ENCODE measurements at places on chromosomes 5 and 9.

DNA sequence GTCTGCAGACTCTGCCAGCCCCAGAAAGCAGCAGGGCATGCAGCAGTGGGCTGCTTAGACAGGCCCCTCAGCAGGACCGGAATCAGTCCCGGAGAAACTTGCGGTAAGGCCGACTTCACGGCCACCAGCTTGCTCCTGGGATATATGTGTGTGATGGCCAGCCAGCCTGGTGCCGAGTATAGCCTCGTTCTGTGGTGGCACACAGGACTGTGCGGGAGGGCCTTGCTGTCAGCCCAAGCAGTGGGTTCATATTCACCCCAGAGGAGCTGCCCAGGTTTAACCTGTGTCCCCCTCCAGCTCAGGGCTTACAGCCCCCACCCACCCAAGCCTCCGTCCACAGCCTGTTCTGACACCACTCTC, 112.9 kb downstream of the DAB2IP start:
- DNase-seq: no peak
- no peaks in the 10 kb centered on the region for H3K4me1 ChIP-seq
- H3K27ac ChIP-seq: no peak overlapping the region
- peaks cover 4% of the 10 kb centered on the region for H3K27me3 ChIP-seq
- H3K4me3 ChIP-seq: no peak overlapping the region

GRCh38 chr9:105413525-105413924, 34.3 kb upstream of the FSD1L start:
- H3K4me3 ChIP-seq: no peak overlapping the region
- peaks cover 15% of the 10 kb centered on the region for H3K4me1 ChIP-seq
- H3K36me3 ChIP-seq: no peaks in the 10 kb centered on the region
- H3K27ac ChIP-seq: no peak overlapping the region
- no peak for DNase-seq
- no peaks in the 10 kb centered on the region for H3K27me3 ChIP-seq

DNA sequence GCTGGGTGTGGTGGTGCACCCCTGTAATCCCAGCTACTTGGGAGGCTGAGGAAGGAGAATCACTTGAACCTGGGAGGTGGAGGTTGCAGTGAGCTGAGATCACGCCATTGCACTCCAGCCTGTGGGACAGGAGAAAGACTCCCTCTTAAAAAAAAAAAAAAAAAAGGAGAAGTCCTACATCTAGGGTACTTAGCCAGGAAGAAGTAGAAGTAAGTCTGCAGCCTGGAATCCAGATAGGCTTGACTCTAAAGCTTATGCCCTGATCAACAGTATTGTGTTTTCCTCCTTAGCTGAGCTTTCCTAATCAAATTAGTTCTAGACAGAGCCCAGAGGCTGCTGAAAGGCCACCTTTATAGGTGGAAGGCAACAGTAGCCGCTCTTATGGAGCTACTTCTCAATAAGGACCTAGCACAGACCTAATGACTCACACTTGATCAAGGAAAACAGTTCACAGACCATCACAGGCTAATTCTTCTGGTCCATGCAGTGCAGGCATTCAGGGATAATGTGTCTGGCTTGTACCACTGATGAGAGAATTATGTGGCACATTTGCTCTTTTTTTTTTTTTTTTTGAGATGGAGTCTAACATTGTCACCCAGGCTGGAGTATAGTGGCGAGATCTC, 105.5 kb upstream of the KLF4 start:
- no peak overlapping the region for H3K4me3 ChIP-seq
- no peaks in the 10 kb centered on the region for H3K36me3 ChIP-seq
- no peaks in the 10 kb centered on the region for H3K4me1 ChIP-seq
- H3K27me3 ChIP-seq: no peaks in the 10 kb centered on the region

DNA sequence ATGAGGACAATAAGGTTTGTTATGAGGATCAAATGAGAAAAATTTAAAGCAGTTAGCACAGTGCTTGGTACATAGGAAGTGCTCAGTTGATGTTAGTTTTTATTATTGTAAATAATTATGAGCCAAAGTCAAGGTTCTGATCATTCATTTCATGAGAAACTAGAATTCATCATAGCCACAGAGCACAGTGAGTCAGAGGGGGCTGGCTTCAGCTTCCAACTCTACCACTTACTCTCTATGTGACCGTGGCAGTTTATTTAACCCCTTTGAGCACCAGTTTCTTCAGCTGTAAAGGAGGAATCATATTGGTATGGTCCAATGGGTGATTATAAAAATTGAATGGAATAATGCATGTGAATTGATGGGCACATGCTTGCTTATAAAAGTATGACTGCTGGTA, 39.4 kb downstream of the KLHL3 start:
- H3K27ac ChIP-seq: no peak overlapping the region
- peaks cover 6% of the 10 kb centered on the region for H3K36me3 ChIP-seq
- peaks cover 11% of the 10 kb centered on the region for H3K4me1 ChIP-seq
- no peak for DNase-seq

DNA sequence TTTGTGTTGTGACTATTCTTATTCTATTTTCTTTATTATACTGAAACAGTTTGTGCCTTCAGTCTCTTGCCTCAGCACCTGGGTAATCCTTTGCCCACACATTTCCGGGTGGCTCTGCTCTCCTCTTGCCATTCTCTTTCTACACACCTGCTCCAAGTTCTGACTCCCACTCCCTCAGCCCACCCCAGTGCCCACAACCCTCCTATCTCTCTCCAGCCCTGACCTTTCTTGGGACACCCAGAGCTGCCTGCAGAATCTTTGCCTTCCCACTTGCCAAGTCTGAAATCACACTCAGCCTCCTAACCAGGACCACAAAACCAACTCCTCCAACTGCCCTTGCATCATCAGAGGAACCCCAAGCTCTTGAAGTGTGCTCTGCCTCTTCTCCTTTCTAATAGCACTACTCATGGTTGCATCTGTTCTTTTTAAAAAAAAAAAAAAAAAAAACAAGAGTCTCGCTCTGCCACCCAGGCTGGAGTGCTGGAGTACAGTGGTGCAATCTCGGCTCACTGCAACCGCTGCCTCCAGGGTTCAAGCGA, 4.1 kb downstream of the SWI5 start:
- no peak for DNase-seq
- H3K27me3 ChIP-seq: no peaks in the 10 kb centered on the region
- no peaks in the 10 kb centered on the region for H3K36me3 ChIP-seq
- H3K27ac ChIP-seq: no peak overlapping the region
- H3K4me1 ChIP-seq: peaks cover 17% of the 10 kb centered on the region
- H3K4me3 ChIP-seq: no peak overlapping the region

- no peak overlapping the region for H3K27ac ChIP-seq
- DNase-seq: no peak
- H3K27me3 ChIP-seq: peaks cover 3% of the 10 kb centered on the region
- H3K36me3 ChIP-seq: no peaks in the 10 kb centered on the region
- no peaks in the 10 kb centered on the region for H3K4me1 ChIP-seq
- no peak overlapping the region for H3K4me3 ChIP-seq
Observed at GRCh38 chr9:91995000-91995655, 45.1 kb upstream of the ROR2 start.
